Stimulated activated CD4-positive, alpha-beta T cell treated with anti-CD3 and anti-CD28 coated beads, Interleukin-1b, Interleukin-23, amount 100 ng/mL, for 24 hours (primary cell): ENCODE measurements at places on chromosomes 6 and 20.

- DNase-seq: no peak
Observed at GRCh38 chr20:20031790-20032189, 14.6 kb downstream of the NAA20 start.

GRCh38 chr6:22830463-22830862, 261.1 kb downstream of the HDGFL1 start:
- DNase-seq: no peak

GRCh38 chr6:166619912-166620311, 7.1 kb downstream of the RPS6KA2 start:
- DNase-seq: no peak

- DNase-seq: no peak
Observed at GRCh38 chr6:150152891-150153876, 10.3 kb downstream of the PPP1R14C start.

GRCh38 chr20:9608639-9609340, 94.4 kb downstream of the LAMP5 start:
- no peak for DNase-seq

DNA sequence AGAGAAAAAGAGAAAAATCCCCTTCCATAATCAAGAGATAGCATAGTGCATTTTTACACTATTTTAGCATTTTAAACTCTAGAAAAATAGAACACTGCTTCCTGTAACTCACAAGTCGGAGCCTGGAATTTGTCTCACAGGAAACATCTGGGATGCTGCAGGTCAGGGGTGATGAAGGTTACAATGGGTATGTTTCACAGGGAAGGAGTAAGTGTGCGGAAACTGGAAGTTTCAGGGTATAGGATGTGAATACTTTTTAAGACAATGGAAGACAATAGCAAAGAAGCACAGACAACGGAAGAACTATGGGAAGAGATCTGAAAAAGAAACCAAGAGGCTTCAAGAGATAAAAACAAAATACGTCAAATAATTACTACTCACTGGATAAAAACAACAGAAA, 361.0 kb upstream of the MARCKS start:
- no peak for DNase-seq

DNA sequence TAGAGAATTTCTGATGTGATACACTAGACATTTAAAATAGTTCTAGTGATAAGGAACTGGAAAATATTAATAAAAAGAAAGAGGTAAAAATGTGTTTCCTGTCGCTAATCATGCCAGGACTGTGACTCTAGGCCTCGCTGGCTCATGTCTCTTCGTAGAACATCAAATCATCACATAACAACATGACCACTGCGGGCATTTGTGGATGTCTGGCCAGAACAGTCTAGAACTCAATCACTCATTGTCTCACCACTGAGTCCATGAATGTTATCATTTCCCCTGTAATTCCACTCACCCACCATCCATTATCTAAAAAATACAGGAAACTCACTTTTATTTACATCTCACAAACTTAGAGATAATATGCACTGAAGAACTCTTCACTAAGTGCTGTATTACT, 3.4 kb downstream of the HMGN3 start:
- DNase-seq: no peak

DNA sequence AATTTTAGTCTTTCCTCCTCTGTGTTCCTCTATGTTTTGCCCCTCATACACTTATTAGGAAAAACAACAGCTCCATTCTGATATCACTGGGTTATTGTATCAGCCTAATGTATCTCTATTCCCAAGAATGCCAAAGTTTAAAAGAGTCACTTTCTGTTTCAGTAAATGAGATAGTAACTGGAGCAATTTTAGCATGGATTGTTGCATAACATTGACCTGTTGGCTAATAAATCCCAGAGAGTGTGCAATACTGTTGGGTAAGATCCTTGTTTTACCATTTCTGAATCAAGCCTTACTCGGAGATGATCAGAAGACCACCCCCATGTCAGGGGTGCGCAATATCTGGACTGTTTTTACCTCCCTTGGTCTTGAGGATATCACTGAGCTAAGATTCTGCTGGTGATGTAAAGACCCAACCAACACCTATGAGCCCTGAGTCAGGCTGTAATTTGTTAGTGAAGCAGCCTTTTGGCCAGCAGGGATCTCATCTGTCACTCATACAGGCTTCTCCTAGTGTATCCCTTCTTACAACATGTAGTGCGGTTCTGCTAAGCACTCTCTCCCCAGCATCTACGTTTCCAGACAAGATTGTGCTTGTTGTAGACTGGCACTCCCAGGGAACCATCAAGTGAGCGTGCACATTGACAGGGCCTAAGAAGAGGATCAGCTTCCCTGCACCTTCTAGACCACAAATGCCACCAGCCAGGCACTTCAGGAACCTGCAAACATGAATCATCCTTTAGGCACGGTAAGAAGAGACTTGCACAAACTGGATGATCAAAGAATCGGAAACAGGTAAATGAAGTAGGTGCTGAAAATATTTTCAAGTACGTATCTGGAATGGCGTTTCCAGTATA, 11.5 kb upstream of the IPCEF1 start:
- DNase-seq: no peak

DNA sequence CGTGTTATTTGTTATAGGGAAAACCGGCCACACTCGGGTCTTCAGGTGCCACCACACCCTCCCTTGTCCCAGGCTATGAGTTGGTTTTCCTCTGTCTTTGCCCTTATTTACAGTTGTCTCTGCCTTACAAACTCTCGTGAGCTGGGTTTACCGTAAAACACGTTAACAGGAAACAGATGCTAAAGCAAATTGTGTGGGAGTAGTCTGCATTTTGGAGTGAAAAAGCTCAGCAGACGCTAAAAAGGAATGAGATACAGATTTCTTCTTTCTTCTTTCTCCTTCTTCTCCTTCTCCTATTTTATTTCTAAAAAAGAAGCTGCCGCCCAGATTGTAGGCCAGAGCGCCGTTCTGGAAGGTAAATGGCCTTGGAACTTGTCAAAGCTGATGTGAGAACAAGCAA, 51.9 kb downstream of the APCDD1L start:
- DNase-seq: no peak

GRCh38 chr6:170459451-170459850, 93.7 kb downstream of the PSMB1 start:
- no peak for DNase-seq

DNA sequence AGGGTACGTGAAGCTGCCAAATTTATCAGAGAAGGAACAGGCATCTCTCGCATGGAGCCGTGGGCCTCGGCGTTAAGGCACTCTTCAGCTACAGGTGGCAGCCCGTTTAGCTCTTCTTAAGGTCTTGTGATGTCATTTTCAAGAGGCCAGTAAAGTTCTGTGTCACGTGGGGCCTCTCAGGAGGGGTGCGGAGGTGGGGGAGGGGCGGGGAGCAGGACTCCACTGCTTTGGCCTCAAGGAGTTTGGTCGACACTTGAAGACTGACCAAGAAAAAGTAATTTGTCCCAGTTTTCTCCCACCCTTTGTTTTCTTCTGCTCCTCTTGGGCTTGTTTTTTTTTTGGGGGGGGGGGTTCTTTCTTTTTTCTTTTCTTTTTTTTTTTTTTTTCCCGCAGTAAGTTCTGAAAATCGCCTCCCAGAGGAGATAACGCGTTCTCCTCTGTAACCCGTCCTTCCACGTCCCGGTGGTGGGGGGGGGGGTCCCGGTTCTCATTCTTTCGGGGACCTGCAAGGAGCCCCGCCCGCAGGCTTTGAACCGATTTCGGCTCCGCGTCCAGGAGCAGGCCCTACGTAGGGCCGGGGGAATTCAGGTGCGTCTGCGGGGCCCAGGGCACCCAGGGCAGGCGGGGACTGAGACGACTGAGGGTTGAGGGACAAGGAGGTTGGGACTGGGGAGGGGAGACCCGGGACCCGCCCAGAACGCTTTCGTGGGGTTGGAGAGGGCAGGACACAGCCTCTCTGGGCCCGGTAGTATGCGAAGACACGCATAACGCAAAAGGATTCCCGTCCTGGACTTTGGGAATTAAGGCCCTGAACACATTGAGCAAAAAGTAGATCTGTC, 26.0 kb downstream of the GPX6 start:
- peak; percentile 44 for DNase-seq

GRCh38 chr6:50270415-50270814, 220.7 kb upstream of the DEFB112 start:
- DNase-seq: no peak

DNA sequence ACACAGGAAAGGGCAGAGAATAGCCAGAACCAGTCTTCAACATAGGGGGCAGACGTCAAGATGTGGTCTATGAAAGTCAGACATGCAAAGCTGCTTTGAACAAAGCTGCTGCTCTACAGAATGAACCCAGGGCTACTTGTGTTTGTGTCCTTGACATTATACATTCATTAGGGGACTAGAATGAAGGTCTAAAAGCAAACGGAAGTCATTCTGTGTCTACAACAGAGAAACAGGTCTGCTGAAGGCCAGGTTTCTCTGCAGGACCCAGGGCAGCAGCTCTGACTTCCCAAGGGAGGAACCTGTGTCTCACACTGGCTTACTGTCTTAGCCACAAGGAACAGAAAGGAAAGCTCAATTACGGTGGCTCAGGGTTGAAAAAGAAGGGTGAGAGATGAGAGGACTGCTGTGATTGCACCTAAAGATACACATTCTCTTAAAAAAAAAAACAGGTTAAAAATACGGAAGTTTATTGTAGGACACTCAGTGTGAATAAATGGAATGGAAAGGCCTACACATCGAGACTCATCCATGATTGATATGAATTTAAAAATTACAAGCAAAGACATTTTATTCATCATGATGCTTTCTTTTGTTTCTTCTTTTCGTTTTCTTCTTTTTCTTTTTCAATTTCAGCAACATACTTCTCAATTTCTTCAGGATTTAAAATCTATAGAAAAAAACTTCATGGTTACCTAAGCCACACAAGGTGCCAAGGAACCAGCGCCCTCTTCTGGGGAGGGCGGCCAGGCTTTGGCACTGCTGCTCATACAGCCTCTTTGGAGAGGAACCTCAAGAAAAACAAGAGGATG, 6.7 kb downstream of the PSMA7 start:
- no peak for DNase-seq

GRCh38 chr20:60420676-60421229, 462.5 kb downstream of the CDH26 start:
- no peak for DNase-seq

DNA sequence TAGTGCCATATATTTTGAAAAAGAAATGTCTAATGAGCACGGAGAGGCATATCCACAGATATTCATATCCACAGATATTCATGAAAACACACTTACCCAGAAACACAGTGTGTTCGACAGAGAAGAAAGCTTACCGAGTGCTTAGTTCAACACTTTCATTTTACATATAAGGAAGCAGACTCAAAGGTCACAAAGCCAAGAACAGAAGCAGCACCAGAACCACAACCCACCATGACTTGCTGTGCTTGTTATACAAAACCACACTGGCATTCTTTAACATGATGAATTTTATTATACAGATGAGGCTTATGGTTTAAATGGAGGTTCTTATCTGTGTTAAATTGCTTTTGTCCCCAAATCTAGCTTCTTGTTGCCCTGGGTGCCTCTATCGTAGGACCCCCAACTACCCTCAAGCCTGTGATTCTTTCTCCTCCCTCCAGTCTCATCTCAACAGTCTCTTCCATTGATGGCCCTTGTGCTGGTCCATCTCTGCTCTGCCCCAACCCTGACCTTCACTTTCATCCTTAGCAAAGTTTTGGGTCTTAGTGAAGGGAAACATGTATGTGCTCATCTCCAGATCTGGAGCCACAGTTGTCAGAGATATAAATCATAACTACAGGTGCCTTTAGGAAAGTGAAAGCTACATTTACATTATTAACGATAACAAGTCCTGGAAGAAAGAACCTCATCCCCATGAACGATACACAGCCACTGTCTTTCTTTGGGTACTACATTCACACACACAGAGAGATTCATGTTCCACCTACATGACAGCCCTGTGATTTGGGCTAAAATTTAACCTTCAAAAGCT, 40.0 kb downstream of the SF3B5 start:
- no peak for DNase-seq

DNA sequence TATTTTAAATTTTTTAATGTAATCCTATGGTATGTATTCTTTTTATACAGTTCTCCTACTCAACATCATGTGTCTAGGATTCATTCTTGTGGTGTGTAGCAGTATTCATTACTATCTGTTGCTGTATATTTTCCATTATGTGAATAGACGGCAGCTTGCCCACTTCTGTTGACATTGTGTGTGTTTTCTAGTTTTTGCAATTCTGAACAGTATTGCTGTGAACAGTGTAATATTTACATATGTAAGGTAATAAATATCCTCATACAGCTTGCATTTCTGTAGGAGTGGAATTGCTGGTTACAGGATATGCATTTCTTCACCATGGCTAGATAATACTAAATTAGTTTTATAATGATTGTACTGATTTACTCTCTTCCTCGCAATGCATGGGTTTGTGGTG, 51.9 kb downstream of the SCAF8 start:
- no peak for DNase-seq

GRCh38 chr6:86581833-86582232, 355.5 kb upstream of the HTR1E start:
- DNase-seq: no peak

GRCh38 chr6:33543116-33543515, 37.0 kb downstream of the BAK1 start:
- no peak for DNase-seq

GRCh38 chr6:139533573-139534471, 159.4 kb upstream of the CITED2 start:
- DNase-seq: no peak

- no peak for DNase-seq
Observed at GRCh38 chr20:48603116-48603818, 224.5 kb downstream of the PREX1 start.

GRCh38 chr6:63094947-63095346, 116.3 kb upstream of the FKBP1C start:
- DNase-seq: no peak

DNA sequence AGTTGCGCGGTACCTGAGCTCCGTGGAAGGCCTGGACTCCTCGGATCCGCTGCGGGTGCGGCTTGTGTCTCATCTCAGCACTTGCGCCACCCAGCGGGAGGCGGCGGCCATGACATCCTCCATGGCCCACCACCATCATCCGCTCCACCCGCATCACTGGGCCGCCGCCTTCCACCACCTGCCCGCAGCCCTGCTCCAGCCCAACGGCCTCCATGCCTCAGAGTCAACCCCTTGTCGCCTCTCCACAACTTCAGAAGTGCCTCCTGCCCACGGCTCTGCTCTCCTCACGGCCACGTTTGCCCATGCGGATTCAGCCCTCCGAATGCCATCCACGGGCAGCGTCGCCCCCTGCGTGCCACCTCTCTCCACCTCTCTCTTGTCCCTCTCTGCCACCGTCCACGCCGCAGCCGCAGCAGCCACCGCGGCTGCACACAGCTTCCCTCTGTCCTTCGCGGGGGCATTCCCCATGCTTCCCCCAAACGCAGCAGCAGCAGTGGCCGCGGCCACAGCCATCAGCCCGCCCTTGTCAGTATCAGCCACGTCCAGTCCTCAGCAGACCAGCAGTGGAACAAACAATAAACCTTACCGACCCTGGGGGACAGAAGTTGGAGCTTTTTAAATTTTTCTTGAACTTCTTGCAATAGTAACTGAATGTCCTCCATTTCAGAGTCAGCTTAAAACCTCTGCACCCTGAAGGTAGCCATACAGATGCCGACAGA, 9.9 kb downstream of the HEY2 start:
- DNase-seq: no peak

GRCh38 chr6:9610620-9611415, 804.1 kb downstream of the TFAP2A start:
- no peak for DNase-seq
